ENCODE measurements at places on chromosomes 1 and 21. TPM values are rescaled to one million over a fixed set of nuclear protein-coding genes. Genes with fewer than 3 reads are reported as not detected.

The FCRL5 gene
- not detected for total RNA-seq

The ASTN1 gene
- total RNA-seq = not detected

The ECE1 gene
- 302 TPM for total RNA-seq

The PRCC gene
- total RNA-seq = 45.1 TPM

The ACTN2 gene
- total RNA-seq = not detected

The AIRE gene
- not detected for total RNA-seq

The ATAD3A gene
- total RNA-seq = 56.6 TPM

Measured in mammary microvascular endothelial cell (primary cell).